ENCODE measurements at places on chromosomes 7 and 10.

DNA sequence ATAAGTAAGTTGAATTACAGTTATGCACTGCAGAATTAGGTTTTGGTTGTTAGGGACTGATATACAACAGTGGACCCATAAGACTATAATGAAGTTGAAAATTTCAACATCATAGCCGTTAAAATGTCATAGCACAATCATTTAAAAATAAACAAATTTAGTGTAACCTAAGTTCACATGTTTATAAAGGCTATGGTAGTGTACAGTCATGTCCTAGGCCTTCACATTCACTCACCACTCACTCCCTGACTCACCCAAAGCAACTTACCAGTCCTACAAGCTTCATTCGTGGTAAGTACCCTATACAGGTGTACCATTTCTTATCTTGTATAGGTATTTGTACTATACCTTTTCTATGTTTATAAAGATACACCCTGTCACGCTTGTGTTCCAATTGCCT lies 113.7 kb downstream of the RAB11FIP2 start:
- no peak for DNase-seq

- no peak for DNase-seq
These were observed 8.5 kb downstream of the FAM53B start for GRCh38 chr10:124735491-124736286.

DNA sequence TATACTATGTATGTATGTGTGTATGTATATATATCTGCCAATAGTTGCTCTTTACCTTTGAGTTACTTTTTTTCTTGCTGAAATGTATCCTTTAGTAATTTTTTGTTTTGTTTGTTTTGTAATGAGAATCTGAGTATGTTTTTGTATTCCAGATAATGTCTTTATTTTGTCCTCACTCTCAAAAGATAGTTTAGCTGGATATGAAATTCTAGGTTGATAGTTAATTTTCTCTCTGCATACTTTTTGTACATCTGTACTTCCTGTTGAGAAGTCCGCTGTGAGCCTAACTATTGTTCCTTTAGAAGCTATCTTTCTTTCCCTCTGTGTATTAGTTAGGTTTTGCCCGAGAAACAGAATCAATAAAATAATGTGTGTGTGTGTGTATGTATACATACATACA lies 29.5 kb downstream of the BUB3 start:
- DNase-seq: no peak

DNA sequence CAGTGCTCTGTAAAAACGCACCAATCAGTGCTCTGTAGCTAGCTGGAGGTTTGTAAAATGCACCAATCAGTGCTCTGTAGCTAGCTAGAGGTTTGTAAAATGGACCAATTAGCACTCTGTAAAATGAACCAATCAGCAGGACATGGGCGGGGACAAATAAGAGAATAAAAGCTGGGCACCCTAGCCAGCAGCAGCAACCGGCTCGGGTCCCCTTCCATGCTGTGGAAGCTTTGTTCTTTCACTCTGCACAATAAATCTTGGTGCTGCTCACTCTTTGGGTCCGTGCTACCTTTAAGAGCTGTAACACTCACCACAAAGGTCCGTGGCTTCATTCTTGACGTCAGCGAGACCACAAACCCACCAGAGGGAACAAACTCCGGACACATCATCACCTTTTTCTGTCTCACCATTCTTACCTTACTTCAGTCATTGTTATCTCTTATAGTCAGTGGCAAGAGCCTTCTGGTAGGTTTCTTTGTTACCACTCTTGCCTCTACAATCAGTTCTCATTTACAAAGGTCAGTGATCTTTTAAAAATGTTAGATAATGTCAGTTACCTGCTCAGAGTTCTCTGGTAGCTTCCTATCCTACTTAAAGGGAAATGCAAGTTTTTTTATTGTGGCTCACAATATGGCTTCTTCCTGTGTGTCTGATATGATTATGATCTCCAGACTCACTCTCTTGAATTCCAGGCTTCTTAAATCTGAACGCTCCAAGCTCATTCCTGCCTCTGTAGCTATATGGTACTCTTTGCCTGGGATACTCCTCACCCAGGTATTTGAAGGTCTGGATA lies 4.5 kb downstream of the STAM start:
- no peak for DNase-seq

GRCh38 chr7:111560773-111561653 lies 1.3 kb downstream of the IMMP2L start:
- no peak for DNase-seq

DNA sequence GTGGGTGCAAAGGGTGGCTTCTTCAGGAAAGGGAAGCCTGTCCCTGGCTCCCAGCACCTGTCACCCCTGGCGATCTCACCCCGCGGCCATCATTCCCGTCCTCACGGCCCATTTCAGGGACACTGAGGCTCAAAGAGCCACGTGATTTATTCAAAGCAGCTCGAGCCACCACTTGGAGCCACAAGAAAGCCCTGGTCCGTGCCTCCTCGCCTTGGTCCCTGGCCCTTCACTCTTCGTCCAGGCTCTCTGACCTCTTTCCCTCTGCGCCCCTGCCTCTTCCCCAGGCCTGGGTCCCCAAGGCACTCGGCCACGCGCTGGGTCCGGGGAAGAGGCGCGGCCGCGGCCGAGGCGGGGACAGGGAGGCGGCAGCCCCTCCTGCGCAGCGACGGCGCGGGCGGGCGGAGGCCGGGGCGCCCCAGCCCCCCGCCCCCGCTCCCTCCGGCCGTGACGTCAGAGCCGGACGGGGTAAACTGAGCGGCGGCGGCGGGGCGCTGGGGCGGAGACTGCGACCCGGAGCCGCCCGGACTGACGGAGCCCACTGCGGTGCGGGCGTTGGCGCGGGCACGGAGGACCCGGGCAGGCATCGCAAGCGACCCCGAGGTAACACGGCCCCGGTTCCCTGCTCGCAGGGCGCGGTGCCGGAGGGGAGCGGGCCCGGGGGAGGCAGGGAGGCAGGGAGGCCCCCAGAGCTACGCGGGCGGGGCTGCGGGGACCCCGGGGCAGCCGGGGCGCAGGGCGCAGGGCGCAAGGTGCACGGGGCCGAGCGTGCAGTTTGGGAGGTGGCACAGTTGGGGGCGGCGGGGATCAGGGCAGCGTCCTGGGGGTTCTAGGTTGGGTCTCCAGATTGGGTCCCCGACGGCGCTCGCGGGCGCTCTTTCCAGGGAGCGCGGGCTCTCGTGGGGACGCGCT lies at the start of gene SLC18A2:
Gene SLC18A2 (plus strand): TSS at position 494 of the 909 bp plus-strand sequence. CDS start 580 bp downstream, outside the sequence.
- no peak for DNase-seq
